ENCODE measurements at places on chromosomes 4 and X. TPM values are rescaled to one million over a fixed set of nuclear protein-coding genes. Genes with fewer than 3 reads are reported as not detected.
A peak's percentile ranks its signal among the peaks of the same experiment; 100 is the strongest.

S100P gene
- 3.3 TPM for total RNA-seq

CENPI gene
- 5.8 TPM for total RNA-seq

NPY1R gene
- total RNA-seq = 0.95 TPM

RAB41 gene
- not detected for total RNA-seq

PAGE2 gene
- not detected for total RNA-seq

MAGEA11 gene
- total RNA-seq = not detected

NAA10 gene
- 118 TPM for total RNA-seq

STOX2 gene
- total RNA-seq = 11.1 TPM

CPXCR1 gene
- not detected for total RNA-seq

DNA sequence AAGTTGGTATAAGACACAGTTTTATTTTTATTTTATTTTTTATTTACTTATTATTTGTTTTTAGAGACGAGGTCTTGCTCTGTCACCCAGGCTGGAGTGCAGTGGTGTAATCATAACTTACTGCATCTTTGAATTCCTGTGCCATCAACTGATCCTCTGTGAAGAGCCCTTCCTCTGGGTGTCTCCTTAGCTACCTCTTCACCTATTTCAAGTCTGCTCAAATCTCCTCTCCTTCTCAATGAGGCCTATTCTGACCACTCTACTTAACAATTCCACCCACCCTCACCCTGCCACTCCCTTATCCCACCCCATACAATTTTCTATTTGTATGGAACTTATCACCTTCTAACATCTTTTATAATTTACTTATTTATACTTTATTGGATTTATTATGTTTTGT, 183.4 kb downstream of the PPP3CA start:
- no peak for DNase-seq
- H3K27me3 ChIP-seq = no peaks in the 10 kb centered on the region
- no peaks in the 10 kb centered on the region for H3K4me1 ChIP-seq
- no peak overlapping the region for H3K27ac ChIP-seq
- no peaks in the 10 kb centered on the region for H3K36me3 ChIP-seq
- H3K4me3 ChIP-seq = no peak overlapping the region

DNA sequence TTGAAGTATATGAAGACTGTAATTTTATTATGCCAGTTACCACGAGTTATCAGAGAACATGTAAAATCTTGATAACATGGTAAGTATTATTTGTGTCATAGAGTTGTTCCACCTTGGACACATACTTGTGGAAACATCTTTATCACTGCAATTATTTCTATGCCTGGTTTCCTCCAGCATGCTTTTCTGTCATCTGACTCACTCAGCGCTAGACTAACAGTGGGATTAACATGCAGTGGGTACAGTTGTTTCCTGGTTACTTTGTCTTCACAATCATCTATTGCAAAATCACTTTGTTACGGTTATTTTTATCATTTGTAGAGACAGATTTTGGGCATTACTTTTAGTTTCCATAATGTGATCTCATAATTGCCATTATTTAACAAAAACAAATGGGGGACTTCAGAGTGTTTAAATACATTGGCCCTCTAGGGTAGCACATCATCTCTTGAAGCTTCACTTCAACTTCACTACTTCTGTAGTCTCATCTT, at the start of gene STATH:
TSS of gene STATH (plus strand) at position 441 of the 491 bp plus-strand sequence. CDS start 2,472 bp downstream, outside the sequence.
- no peaks in the 10 kb centered on the region for H3K27me3 ChIP-seq
- H3K27ac ChIP-seq = no peak within 1 kb of the TSS
- no peak within 1 kb of the TSS for H3K4me3 ChIP-seq
- H3K4me1 ChIP-seq = no peaks in the 10 kb centered on the region

- no peak overlapping the region for H3K4me3 ChIP-seq
- DNase-seq = no peak
- H3K36me3 ChIP-seq = no peaks in the 10 kb centered on the region
- H3K27ac ChIP-seq = no peak overlapping the region
- no peaks in the 10 kb centered on the region for H3K4me1 ChIP-seq
Measured at GRCh38 chr4:125368671-125369081, 53.9 kb downstream of the FAT4 start.

DNA sequence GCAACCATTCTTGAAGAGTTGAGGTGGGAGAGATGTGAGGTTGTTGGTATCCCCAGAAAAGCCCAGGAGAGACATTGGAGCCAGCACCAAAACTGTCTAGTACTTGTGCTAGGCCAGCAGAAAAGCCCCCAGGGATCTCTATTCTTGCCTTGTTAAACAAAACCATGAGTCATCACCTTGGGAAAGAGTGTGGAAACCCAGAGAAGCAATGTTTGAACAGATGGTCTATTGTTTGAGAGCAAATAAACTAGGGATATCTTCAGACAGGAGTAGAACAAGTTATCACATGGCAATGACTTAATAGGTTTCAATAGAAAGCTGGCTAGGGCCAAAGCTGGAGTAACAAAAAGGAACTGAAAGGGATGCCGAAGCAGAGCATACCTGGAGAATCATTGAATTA, 195.7 kb upstream of the CASK start:
- no peaks in the 10 kb centered on the region for H3K4me1 ChIP-seq
- H3K27me3 ChIP-seq = no peaks in the 10 kb centered on the region
- no peak for DNase-seq
- no peak overlapping the region for H3K4me3 ChIP-seq
- H3K27ac ChIP-seq = no peak overlapping the region

DNA sequence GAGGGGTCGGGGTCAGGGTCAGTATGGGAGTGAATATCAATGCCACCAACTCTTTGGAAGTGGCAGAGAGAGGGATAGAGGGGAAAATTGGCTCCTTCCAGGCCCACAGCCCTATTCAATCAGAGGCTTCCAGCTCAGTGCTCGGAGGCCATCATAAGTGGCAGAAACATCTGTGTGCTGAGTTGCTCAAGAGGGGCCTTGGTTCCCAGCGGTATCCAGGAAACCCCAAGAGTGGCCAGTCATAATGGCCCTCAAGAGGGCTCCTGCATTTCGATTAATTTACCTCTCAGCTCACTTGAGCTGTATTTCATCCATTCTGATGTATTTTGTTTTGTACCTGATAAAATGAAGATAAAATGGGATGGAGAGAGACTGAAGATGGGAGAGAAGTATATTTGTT, 154.3 kb upstream of the EOLA2 start:
- H3K4me3 ChIP-seq = no peak overlapping the region
- no peaks in the 10 kb centered on the region for H3K27me3 ChIP-seq
- no peak overlapping the region for H3K27ac ChIP-seq
- H3K36me3 ChIP-seq = no peaks in the 10 kb centered on the region

GRCh38 chr4:81891005-81891996, 419.6 kb upstream of the RASGEF1B start:
- H3K4me3 ChIP-seq = no peak overlapping the region
- H3K27ac ChIP-seq = no peak overlapping the region
- H3K27me3 ChIP-seq = no peaks in the 10 kb centered on the region
- no peak for DNase-seq
- no peaks in the 10 kb centered on the region for H3K4me1 ChIP-seq

GRCh38 chr4:52964011-52964410, 101.9 kb downstream of the RASL11B start:
- H3K36me3 ChIP-seq = no peaks in the 10 kb centered on the region
- H3K27me3 ChIP-seq = no peaks in the 10 kb centered on the region
- H3K27ac ChIP-seq = no peak overlapping the region
- H3K4me1 ChIP-seq = no peaks in the 10 kb centered on the region

DNA sequence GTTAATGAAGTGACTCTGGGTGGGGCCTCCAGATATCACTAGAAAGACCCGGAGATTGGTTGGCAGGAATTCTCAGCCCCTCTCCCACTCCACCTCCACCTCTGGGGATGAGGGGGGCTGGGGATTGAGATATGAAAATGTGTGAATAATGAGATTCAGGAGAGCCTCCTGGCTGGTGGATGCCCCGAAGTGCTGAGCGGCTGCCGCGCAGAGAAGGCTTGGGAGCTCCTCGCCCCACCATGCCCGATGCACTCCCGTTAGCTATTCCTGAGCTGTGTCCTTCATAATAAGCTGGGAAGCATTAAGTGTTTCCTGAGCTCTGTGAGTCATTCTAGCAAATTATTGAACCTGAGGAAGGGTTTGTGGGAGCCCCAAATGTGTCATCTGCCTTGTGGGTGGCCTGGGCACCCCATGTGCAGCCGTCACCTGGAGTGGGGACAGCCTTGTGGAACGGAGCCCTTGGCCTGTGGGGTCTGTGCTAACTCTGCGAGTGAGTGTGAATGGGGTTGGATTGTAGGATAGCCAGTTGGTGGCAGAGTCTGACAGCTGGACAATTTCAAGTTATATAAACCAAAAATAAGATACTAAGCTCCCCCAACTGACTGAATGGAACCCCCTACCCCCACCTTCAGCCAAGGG, 4.4 kb upstream of the MAEA start:
- H3K4me1 ChIP-seq = peaks cover under 1% of the 10 kb centered on the region
- H3K27ac ChIP-seq = no peak overlapping the region
- DNase-seq = peak; percentile 15
- H3K36me3 ChIP-seq = no peaks in the 10 kb centered on the region
- no peaks in the 10 kb centered on the region for H3K27me3 ChIP-seq

- no peaks in the 10 kb centered on the region for H3K36me3 ChIP-seq
- no peak for DNase-seq
- no peak overlapping the region for H3K27ac ChIP-seq
- no peaks in the 10 kb centered on the region for H3K4me1 ChIP-seq
- no peak overlapping the region for H3K4me3 ChIP-seq
- no peaks in the 10 kb centered on the region for H3K27me3 ChIP-seq
Measured at GRCh38 chr4:184355857-184356256, 118.5 kb downstream of the IRF2 start.

GRCh38 chrX:136768469-136769084, 12.2 kb downstream of the ARHGEF6 start:
- no peaks in the 10 kb centered on the region for H3K27me3 ChIP-seq
- H3K4me1 ChIP-seq = no peaks in the 10 kb centered on the region
- H3K4me3 ChIP-seq = no peak overlapping the region
- H3K27ac ChIP-seq = peak overlapping the region; percentile 27
